ENCODE measurements at places on chromosomes 4 and X.

GRCh38 chr4:52950226-52950625 lies 88.1 kb downstream of the RASL11B start:
- DNase-seq: no peak

GRCh38 chrX:48498374-48498809 lies 10.4 kb upstream of the PORCN start:
- DNase-seq: no peak

DNA sequence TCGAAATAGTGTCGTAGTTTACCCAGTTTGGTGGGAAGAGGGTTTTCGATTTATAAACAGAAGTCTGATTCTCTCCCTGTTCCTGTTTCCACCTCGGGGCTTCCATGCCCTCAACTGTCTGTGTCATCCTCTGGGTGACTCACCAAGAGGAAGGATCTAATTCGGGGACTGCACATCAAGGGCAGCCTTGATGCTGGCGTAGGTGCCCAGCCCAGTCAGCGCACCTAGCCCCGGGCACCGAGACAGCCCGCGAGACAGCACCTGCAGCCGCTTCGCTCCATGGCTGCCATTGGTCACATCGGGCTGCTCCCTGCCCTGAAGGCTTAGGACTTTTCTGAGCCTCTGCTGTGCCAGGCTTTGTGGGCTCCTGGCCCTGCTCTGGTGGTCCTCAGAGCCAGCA lies 7.7 kb downstream of the ABCD1 start:
- DNase-seq: no peak

DNA sequence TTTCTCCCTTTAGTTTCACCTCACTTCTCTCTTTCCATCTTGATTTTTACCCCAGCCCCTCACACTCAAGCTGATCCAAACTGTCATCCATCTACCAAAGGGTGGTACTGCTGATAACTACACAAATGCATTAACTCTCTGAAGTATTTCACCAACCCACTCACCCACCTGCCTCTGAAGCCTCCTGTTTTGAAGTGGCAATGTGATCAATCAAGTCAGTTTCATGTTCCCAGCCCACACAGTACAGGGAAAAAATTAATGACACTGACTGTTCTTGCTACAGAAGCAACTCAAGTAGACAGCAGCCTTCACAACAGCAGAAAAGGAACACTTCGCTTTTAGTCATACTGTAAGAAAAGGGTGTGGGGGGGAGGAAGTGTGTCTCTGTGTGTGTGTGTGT lies 183.0 kb upstream of the NOCT start:
- no peak for DNase-seq

DNA sequence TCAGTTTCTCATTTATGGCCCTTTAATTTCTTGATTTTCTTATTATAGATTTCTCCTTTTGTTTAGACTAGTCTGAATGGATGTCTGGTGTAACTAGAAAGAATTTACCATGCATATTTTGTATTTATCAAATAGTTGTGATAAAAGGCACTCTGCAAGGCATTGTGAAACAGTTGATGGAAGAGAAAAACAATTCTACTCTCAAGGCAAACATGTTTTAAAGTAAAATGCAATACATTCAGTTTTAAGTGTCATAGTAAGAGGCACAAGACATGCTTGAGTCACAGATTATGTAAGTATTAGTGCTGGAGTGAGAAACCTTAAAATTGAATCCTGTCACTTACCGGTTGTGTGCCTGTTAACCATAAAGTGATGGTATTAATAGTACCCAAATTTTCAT lies 283.3 kb upstream of the DKK2 start:
- DNase-seq: no peak

GRCh38 chr4:73520821-73521220 lies 39.3 kb downstream of the AFM start:
- no peak for DNase-seq

DNA sequence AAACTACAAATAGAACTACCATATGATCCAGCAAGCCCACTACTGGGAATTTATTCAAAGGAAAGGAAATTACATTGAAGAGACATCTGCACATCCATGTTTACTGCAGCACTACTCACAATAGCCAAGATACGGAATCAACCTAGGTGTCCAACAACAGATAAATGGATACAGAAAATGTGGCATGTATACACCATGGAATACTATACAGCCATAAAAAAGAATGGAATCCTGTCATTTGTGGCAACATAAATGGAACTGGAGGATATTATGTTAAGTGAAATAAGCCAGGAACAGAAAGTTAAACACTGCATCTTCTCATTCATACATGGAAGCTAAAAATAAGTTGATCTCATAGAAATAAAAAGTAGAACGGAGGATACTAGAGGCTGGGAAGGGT lies 58.1 kb downstream of the RPS3A start:
- no peak for DNase-seq

DNA sequence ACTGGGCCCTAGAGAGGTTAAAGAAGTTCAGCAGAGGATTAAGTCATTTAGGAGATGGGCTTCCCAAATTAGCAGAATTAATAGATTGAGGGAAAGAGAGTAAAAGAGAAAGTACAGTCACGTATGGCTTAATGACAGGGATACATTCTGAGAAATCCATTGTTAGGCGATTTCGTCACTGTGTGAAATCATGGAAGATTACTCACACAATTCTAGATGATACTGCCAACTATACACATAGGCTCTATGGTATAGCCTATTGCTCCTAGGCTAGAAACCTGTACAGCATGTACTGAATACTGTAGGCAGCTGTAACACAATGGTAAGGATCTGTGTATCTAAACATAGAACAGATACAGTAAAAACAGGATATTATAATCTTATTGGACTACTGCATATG lies 180.6 kb downstream of the RNF150 start:
- no peak for DNase-seq

DNA sequence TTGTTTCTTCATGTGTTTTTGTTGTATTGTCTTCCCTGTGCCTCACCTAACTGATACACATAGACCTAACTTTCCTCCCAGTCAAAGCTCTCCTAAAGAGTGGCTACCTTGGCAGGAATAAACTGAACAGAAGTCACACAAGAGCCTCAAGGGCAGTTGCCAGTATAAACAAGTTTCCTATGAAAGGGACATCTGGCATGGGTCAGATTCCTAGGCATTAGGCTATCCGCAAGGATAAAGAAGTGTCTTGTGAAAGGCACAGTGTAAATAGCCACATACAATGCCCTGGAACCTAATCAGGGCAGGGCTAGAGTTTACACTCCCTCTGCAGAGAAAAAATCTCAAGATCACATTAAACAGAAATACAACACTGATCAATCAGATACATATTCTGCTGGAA lies 220.8 kb downstream of the SPANXN3 start:
- DNase-seq: no peak
